NCI-H748 treated with DMSO at 0.1 percent for 48 hours (cell line): ENCODE measurements at places on chromosomes 2 and 18.

GRCh38 chr2:82478641-82479040, 1980.4 kb downstream of the SUCLG1 start:
- DNase-seq, result no peak

DNA sequence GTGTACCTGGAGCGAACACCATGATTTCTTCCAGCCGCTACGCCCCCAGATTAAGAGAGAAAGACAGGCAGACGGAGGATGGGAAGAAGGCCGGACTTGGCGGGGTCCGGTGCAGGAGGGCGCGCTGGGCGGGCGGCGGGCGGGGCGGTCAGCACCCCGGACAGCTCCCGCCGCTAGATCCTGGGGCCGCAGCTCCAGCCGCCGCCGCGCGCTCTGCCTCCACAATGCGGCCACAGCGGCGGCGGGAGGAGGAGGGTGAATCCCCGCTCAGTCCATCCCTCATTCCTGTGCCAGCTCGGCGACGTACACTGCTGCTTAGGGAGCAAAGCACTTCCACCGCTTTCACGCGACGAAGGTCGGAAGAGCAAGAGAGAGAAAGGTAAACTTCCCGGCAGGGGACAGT, at the start of gene AKAIN1:
TSS of gene AKAIN1 (minus strand) at position 226 of the 403 bp plus-strand sequence. CDS start at position 22, 204 bp downstream.
- DNase-seq, result peak; percentile 28

DNA sequence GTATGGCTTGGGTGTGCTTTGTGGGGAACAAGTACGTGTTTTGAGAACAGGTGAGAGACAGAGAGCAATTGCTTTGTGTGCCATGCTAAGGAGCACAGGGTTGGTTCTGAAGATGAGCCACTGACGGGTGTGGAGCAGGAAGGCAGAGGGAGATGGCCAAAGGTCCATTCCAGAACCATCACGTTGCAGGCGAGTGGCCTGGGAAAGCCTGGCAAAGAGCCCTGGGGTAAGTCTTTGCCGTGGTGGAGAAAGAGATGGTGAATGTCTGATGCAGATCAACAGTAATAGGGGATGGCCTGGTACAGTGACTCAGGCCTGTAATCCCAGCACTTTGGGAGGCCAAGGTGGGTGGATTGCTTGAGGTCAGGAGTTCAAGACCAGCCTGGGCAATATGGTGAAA, 93.5 kb upstream of the ZNF521 start:
- no peak for DNase-seq

- DNase-seq, result no peak
These were observed 69.4 kb downstream of the CDC42EP3 start for GRCh38 chr2:37602040-37602439.
